H9 (cell line): ENCODE measurements at places on chromosomes 11 and 22.
A peak's percentile ranks its signal among the peaks of the same experiment; 100 is the strongest.

GRCh38 chr11:1548221-1549070 lies 23.6 kb downstream of the DUSP8 start:
- peak; percentile 83 for DNase-seq

DNA sequence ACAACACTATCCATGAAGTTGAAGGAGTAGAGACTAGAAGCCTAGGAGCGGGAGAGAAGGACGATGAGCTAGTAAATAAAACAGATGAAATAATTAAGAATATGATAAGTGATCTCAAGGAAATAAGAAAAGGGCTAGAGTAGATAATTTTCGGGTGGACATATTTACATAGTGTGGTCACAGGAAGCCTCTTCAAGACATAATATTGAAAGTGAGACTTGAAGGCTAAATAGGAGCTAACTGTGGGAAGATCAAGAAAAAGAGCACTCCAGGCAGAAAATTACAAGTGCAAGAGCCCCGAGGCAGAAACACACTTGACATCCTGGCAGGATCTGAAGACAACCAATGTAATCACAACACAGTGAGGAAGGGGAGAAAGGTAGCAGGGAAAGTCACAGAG lies 11.9 kb upstream of the PPFIBP2 start:
- DNase-seq = no peak

DNA sequence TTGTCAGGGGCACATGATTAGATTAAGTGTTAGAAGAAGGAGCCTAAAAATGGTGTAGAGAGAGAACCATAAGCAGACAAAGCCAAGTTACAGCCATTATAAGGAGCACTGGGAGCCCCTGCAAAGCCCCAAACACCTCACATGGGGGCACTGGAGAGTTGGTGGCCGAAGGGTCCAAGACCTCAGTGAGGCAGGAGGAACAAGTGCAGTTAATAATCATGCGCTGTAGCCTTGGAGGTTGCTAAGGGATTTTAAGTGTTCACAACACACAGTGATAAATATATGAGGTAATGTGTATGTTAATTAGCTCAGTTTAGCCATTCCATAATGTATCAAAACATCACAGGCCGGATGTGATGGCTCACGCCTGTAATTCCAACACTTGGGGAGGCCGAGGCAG lies 54.4 kb upstream of the JAM3 start:
- DNase-seq = peak; percentile 68

DNA sequence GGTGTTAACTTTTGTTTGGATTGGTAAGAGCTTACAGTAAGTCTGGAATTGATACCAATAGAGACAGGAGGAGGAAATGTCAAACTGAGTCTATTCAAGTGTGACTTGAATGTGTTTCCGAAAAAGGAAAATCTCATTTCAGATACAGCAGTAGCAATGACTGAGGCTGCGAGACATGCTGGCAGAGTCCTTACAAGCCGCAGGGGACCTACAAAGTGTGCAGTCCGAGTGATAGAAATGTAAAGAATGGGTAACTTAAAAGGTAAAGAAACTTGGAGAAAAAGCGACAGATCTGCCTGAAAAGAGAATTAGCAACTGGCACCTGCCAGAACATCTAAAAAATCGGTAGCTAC lies 444 bp downstream of the CWF19L2 start:
- DNase-seq = no peak

DNA sequence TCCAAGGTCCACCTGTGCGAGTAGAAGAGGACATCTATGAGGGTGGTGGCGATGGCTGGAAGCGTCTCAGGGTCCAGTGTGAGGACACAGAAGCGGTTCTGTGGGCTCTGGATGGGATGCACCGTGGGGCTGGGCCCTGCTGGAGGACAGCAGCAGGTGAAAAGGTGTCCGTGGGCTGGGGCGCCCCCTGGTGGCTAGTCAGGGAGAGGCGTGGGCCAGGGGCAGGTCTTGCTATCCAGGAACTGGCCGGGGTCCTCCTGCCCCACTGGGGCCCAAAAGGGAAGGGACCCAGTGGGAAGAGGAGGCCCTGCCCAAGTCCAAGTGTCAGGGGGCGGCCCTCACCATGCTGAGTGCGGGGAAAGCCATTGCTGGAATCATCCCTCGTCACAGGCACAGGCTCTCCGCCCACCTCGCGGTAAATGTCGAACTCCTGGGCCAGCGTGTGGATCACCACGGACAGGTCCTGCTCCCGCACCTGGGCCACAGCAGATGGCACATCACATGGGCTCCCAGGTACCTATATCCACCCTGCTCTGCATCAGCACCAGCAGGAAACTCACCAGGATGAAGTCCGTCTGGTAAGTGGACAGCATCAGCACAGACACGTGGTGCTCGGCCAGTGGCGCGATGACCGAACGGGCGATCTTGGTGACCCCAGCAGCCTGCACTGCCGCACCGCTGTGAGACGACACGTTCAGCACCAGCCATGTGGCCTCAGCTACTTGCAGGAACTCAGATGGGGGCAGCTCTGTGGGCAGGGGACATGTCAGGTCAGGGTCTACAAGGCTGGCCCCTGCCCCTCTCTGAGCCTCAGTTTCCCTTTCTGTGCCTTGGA lies 2.3 kb downstream of the CASTOR1 start:
- peak; percentile 88 for DNase-seq

GRCh38 chr22:50326956-50327710 lies at the start of gene DENND6B:
DENND6B (minus strand) TSS chr22:50327012; CDS start chr22:50326988, 24 bp downstream.
- DNase-seq = peak; percentile 71

- no peak for DNase-seq
These were observed 30.2 kb downstream of the MRTFA start for GRCh38 chr22:40606306-40606705.

- no peak for DNase-seq
These were observed 21.8 kb downstream of the NF2 start for GRCh38 chr22:29625090-29625825.

DNA sequence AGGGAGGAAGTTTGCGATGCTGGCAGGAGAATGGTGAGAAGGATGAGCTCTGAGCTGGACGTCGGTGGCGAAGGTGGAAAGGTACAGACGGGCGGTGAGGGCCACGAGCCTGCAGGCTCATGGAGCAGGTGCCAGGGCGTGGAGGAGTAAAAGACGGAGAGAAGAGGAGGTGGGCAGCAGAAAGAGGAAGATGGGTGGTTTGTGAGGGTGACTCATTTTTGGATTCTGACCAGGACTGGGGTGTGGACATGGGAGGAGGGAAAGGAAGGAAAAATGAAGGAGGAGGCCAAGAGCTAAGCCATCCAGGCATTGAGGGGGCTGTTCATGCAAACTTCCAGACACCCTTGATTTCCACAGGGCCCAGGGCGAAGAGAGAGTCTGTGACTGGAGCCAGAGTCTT lies 3.5 kb downstream of the ZDHHC24 start:
- no peak for DNase-seq

DNA sequence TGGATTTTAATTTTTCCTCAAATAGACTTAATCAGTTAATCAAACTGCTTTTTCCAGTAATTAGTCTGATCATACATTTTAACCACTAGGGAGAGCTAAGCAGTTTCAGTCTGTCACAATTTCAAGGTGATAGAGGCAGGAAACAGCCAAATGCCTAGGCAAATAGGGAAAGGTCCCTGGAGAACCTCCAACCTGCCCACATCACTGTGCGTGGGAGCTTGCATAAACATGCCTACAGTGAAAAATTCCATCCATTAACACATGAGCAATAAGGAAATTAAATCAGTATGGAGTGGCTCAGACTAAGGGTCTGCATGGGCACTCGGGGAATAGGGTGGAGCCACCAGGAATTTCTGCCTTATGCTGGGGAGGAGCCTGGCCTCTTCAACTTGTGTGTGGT lies 74.6 kb downstream of the AASDHPPT start:
- peak; percentile 31 for DNase-seq

GRCh38 chr11:82722231-82722630 lies 11.4 kb downstream of the FAM181B start:
- no peak for DNase-seq

GRCh38 chr11:2511421-2512369 lies 66.9 kb downstream of the KCNQ1 start:
- no peak for DNase-seq

DNA sequence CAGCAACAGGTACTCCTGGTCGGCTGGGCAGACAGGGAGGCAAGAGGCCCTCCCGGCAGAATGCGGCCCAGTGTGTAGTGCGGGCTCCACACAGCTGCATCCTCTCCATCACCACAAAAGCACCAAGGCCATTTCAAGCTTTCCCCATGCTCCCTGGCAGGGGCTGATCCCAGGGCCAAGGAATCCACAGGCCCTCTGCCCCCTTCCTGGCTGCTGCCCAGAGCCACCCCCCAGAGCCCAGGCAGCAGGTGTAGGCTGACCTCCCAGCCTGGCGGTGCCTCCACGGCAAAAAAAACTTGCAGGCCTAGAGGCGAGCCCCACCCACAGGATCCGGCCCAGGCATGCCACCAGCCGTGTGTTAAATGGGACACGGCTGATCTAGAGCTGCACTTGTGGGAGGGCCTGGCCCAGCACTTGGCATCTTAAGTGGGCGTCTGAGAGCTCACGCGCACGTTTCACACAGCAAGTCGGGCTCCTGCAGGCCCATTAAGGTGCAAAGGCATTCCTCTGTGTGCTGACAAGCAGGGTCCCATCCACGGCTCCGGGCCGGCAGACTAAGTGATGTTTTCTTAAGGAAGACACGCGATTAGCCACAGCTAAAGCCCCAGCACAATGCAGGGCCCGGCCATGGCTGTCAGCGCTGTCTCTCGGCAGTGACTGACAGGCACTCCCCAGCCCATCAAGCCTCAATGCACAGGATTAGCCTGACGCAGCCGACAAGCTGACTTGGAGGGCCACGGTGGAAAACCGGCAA lies 19.8 kb upstream of the GNB1L start:
- peak; percentile 35 for DNase-seq

DNA sequence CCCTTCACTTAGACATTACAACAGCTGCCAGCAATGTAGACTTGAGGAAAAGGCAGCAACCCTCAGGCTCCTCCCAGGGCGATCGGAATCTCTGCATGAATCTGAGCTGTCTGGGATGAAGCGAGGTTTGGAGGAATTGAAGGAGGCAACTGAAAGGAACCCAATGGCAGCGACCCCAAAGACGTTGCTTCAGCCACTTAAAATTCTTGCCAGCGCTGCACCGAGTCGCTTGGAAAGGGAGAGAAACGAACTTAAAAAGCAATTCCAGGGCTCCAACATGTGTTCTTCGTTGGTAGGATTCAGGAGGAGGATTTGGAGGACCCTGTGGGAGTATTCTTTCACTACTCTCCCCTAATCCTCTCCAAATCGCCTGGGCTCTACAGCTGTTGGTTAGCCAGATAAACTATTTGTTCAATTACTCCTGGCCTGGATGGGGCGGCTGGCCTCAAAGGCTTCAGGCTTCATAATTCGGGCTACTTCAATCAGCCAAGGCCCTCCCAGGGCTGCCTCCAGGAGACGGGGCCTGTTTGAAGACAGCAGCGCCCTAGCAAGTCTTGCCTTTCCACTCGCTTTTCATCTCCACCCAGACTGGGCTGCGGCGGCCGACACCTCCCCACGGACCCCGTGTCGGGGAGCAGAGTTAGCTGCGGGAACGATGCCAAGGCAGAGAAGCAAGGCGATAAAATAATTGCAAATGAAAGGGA lies 72.4 kb upstream of the TMEM45B start:
- DNase-seq = no peak

- DNase-seq = no peak
These were observed 2.9 kb upstream of the CTSC start for GRCh38 chr11:88340366-88340935.

GRCh38 chr11:130873761-130874160 lies 42.5 kb downstream of the SNX19 start:
- no peak for DNase-seq
